ENCODE measurements at places on chromosomes 4 and X. TPM values are rescaled to one million over a fixed set of nuclear protein-coding genes. Genes with fewer than 3 reads are reported as not detected.

DNA sequence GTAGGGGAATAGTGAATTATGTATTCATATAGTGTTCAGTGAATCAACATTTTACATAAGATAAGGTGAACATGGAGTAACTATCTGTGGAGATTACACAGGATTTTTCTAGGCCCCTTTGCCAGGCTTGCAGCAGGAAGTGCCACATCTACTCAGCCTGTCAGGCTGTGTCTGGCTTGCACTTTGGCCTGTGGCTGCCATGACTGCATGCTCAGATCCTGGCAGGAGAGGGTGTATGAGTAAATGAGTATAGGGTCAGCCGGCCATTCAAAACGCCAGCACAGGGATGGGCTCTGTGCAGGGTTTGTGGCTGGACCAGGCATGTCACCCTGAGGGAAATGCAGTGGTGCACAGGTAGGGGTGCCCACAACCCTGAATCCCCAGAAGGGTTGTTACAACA lies 51.9 kb downstream of the UBQLN2 start:
- no peak for DNase-seq

DNA sequence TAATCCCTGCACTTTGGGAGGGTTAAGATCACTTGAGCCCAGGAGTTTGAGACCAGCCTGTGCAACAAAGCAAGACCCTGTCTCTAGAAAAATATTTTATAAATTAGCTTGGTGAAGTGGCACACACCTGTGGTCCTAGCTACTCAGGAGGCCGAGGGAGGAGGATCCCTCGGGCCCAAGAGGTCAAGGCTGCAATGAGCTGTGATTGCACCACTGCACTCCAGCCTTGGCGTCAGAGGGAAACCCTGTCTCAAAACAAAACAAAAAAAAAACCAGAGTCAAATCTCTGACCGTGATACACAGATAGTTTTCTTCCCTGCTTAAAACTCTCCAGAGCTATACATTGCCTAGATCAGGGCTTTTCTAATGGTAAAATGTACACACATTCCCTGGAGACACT lies 53.5 kb downstream of the CHST7 start:
- no peak for DNase-seq

DNA sequence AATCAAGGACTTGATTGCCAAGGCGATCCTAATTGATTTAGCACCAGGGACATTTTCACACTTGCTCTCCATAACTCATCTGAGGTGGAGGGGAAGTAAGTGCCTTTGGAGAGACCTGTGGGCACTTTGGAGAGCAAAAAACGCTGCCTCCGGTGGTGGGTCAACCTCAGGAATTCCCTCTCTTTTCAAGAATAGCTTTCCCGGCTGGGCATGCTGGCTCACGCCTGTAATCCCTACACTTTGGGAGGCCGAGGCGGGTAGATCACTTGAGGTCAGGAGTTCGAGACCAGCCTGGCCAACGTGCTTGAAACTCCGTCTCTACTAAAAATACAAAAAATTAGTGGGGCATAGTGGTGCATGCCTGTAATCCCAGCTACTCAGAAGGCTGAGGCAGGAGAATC lies 49.2 kb downstream of the PRPS1 start:
- no peak for DNase-seq

- DNase-seq, result no peak
Observed at GRCh38 chrX:74505437-74505836, 84.1 kb downstream of the SLC16A2 start.

- DNase-seq, result peak; percentile 60
Observed at GRCh38 chrX:40097504-40098263, at the start of gene BCOR. BCOR (minus strand) TSS chrX:40097958; CDS start chrX:40077929, 20,029 bp downstream.

DNA sequence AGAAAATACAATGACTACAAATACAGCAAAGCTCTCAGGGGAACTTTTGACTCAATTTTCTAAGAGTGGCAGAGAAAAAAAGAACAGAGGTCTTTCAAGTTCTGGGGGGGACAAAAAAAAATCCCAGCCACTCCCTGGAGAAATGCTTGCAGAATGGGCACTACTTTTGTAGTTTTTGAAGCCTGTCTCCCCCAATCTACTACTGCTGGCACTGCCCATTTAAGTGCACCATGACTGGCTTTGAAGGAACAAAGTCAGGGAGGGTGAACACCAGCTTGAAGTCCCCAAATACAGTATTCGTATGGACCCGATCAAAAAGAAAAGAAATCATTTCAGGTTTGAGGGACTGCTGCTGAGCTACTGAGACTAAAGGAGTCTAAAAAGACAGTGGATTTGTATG lies 1824.4 kb downstream of the ARAP2 start:
- no peak for DNase-seq

GRCh38 chr4:86934147-86934770 lies 552 bp upstream of the AFF1 start:
- DNase-seq, result no peak

GRCh38 chr4:86117705-86118302 lies 242.0 kb downstream of the MAPK10 start:
- no peak for DNase-seq

- no peak for DNase-seq
Observed at GRCh38 chrX:19990151-19990555, 708 bp downstream of the BCLAF3 start.

GRCh38 chr4:42360256-42360669 lies 37.0 kb upstream of the SHISA3 start:
- DNase-seq, result no peak

The DRP2 gene
- total RNA-seq, result 0.39 TPM

The STS gene
- total RNA-seq, result 1.2 TPM

The ITM2A gene
- 114 TPM for total RNA-seq

The HERC6 gene
- total RNA-seq, result 6.0 TPM

The GLUD2 gene
- total RNA-seq, result 0.71 TPM

The ODAPH gene
- total RNA-seq, result 0.54 TPM

The CENPU gene
- total RNA-seq, result 80.3 TPM

The SASH3 gene
- total RNA-seq, result 129 TPM
